ENCODE measurements at places on chromosomes 16 and 17. TPM values are rescaled to one million over a fixed set of nuclear protein-coding genes. Genes with fewer than 3 reads are reported as not detected.

Gene STAT5B
- 43.5 TPM for polyA plus RNA-seq

Gene FOXJ1
- polyA plus RNA-seq = 23.6 TPM

Gene MAF
- 55.7 TPM for polyA plus RNA-seq

Gene UTS2R
- 0.70 TPM for polyA plus RNA-seq

Gene NOMO2
- polyA plus RNA-seq = 75.4 TPM

DNA sequence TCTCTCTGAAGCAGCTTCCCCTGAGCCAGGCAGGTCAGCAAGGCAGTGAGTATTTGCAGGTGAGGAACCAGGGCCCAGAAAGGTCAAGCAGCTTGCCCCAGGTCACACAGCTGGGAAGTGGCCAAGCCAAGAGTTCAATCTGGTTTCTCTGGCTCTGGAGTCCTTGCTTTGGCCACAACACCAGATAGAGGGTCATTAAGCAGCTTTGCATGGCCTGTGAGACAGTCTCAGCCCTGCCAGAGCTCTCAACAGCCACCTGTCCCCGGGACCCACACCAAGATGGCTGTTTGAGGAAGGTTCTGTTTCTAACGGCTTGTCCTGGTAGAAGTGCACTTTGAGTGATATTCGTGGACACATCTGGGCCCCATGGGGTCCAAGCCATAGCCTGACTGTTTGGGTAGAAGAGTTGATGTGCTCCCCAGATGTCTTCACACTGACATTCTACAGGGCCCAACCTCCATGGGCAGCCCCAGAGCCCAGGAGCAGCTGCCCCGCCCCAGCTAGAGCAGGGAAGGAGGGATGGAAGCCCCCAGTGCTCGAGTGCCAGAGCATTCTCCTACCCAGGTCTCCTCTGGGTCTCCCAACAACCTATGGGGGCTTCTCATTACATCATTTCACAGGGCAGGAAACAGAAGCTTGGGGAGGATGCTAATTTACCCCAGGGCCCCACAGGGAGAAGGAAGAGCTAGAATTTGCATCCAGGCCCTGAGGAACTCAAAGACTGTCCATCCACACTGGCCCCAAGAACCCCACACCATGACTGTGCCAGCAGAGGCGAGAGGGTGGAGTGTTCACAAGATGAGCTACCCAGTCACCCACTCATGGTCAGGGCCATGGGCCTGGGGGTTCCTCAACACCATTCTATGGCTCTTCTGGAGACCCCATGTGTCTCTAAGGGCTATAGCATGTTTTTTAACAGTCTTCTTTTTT is 107.3 kb upstream of the CDH5 start:
- no peak for DNase-seq

DNA sequence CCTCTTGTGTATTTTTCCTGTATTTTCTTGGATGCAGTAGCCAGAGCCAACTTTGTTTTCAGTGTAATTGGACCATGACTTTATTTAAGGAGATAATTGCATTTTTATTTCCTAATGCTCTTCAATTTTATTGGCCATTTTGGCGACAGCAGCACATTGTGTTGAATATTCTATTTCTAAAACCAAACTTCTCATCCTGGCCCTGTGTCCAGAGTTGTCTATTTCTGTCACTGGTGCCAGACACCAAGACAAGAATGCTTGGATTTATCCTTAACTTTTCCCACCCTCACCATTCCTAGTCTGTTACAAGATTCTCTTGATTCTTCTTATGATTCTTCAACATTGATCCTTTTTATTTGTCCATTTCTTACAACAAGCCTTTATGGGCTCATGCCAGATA is 37.1 kb downstream of the ARHGAP44 start:
- no peak for DNase-seq

- DNase-seq = no peak
Measured at GRCh38 chr17:8753976-8754440, 4.3 kb downstream of the SPDYE4 start.

GRCh38 chr17:72697602-72698146 is 394.8 kb downstream of the SLC39A11 start:
- no peak for DNase-seq

DNA sequence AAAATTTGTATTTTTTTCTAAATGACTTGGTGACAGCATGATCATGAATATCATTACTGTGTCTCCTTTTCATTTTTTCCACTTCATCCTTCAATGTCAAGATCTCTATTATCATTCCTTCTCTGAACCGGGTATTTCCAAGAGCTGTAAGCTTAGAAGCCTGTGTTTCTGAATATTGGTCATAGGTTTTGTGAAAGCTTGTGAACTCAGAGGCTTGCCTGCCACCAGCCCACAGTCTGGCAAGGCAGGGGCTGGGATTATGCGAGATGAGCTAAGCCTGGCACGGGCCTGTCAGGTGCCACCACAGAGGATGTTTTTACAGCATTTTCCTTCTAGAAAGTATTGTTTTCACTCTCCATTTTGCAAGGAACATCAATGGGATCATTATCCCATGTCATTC is 92.8 kb downstream of the MYH10 start:
- no peak for DNase-seq

DNA sequence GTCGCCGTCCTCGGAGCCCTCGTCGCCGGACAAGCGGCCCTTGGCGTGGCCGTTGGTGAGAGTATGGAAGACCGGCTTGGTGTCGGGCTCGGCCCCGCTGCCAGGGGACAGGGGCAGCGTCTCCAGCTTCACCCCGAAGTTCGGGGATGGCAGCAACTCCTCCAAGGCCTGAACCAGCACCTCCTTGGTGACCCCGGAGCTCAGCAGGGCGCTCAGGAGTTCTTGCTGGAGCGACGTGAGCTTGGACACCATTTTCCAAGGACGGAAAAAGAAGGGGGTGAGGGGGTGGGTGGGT is 279 bp downstream of the HNF1B start:
- no peak for DNase-seq

- no peak for DNase-seq
Measured at GRCh38 chr17:18107971-18108370, 585 bp upstream of the MYO15A start.

DNA sequence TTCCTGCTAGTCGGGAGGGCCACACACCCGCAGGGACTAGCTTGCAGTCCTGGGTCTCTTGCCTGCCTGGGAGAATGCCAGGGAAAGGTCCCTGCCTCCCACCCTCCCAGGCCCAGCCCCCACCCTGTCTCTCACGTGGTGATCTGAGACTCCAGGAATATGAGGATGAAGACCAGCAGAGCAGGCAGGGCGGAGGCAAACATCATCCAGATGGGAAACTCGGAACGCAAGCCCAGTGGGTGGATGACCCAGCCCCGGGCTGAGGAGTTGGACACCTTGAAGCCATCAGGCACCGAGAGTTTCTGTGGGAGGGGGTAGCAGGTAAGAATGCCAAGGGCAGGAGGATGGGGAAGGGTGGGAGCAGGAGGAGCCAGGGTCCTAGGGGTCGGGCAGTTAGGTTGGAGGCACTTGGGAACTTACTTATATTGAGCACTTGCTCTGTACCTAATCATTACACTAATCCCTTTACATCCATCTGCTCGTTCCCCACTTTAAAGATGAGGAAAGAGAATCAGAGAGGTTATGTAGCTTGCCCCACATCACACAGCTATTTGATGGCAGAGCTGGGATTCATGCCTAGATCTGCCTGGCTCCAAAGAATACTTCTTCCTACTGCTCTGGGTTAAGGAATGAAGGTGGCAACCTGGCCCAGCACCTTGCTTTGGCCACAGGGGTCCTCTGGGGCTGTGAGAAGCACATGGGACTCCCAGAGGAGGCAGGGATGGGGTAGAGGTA is 13.4 kb downstream of the SLC4A1 start:
- DNase-seq = no peak

- no peak for DNase-seq
Measured at GRCh38 chr17:19312406-19312805, 50.1 kb downstream of the B9D1 start.

DNA sequence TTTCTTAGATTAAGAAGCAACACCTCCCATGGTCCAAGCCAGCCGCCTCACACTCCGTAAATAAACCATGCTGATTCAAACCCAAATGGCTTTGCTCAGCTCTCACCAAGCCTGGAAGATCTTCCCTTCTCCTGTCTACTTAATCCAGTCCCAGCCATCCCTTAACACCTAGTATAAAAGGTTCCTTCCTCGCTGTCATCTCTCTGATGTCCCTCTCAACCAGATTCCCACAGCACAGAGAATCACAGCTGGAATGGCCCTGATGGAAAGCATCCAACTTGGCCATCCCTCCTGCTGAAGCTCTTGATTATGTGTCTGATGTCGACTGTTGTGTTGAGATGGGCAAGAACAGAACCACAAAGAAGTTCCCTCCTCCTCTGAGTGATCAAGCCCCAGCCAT is 50.6 kb upstream of the ADCY9 start:
- DNase-seq = no peak

- no peak for DNase-seq
Measured at GRCh38 chr17:77343031-77343800, 202.4 kb downstream of the SEC14L1 start.

All from renal cortex interstitium (tissue), 15 donors.